ENCODE measurements at places on chromosomes 7 and 10. TPM values are rescaled to one million over a fixed set of nuclear protein-coding genes. Genes with fewer than 3 reads are reported as not detected.

GRCh38 chr10:76916536-76916935 is 721.1 kb downstream of the KCNMA1 start:
- H3K27me3 ChIP-seq, result no peaks in the 10 kb centered on the region
- no peak overlapping the region for H3K4me3 ChIP-seq
- DNase-seq, result no peak
- H3K4me1 ChIP-seq, result no peaks in the 10 kb centered on the region
- no peaks in the 10 kb centered on the region for H3K36me3 ChIP-seq

Gene ADRB1
- 0.07 TPM for polyA plus RNA-seq

DNA sequence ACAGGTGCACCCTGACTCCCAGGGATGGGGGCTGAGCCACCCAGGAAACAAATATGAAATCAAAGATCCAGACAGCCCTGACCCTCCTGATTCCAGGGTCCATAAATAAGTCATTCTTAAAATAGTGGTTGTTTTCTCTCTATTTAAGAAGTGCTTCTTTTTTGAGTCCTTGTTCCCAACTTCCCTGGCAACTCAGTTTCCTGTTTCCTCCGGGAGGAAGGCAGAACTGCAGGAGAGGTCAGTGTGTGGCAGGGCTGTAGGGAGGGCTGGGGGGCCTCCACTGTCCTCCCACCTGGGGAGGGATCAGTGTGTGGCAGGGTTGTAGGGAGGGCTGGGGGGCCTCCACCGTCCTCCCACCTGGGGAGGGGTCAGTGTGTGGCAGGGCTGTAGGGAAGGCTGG is 88.7 kb upstream of the PDGFA start:
- H3K27ac ChIP-seq, result no peak overlapping the region
- no peak overlapping the region for H3K4me3 ChIP-seq
- no peaks in the 10 kb centered on the region for H3K36me3 ChIP-seq
- peaks cover 5% of the 10 kb centered on the region for H3K4me1 ChIP-seq
- DNase-seq, result no peak

DNA sequence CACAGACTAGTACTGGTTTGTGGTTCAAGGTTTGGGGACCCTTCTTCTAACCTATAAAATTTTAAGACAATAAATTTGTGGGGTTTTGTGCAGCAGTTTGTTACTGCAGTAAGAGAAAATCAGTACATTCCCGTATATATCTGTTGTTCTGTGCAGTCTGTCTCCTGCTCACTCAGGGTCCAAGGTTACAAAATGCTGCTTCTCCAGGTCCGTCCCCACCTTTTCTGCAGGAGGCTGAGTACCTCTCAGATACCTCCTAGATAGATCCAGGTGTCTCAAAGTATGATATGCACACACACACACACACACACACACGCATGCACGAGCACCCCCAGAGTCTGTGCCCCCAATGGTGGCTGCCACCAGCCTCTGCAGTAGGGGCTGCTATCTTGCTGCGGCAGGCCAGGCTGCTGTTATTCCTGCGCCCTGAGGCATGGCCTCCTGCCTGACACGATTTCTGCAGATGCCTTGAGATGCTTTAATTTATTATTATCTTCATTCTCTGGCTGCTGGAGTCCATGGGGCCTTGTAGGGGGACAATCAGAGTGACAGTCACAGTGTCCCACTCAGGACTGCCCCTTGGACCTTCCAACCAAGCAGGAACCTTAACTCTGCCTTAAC is 25.2 kb upstream of the ASL start:
- H3K4me1 ChIP-seq, result peaks cover 21% of the 10 kb centered on the region
- no peak for DNase-seq
- H3K36me3 ChIP-seq, result no peaks in the 10 kb centered on the region
- no peak overlapping the region for H3K4me3 ChIP-seq
- H3K27me3 ChIP-seq, result no peaks in the 10 kb centered on the region

DNA sequence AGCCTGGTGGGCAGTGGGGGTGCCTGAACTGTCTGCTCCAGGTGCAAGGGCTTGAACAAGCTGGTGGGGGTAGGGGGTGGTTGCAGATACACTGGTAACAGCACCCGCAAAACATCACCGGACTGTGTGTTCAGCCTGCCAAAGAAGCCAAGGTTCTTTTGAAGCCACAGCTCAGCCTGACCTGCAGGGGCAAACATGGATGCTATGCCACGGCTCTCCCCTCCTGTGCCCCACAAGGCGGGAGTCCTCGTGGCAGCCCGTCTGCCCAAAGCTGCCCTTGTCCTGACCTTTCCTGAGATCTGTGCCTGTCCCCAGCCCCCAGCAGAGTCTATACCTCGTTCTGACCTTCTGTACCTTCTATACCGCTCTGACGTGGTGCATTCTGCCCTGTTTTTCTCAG is 285.7 kb downstream of the GLRX3 start:
- DNase-seq, result no peak
- no peak overlapping the region for H3K27ac ChIP-seq
- H3K4me1 ChIP-seq, result no peaks in the 10 kb centered on the region
- H3K27me3 ChIP-seq, result no peaks in the 10 kb centered on the region
- H3K4me3 ChIP-seq, result no peak overlapping the region

Gene SCIN
- 0.05 TPM for polyA plus RNA-seq

- DNase-seq, result no peak
- H3K27ac ChIP-seq, result no peak overlapping the region
- no peaks in the 10 kb centered on the region for H3K36me3 ChIP-seq
- H3K27me3 ChIP-seq, result no peaks in the 10 kb centered on the region
- H3K4me3 ChIP-seq, result no peak overlapping the region
Observed at GRCh38 chr10:49330127-49330665, 31.2 kb downstream of the C10orf71 start.

DNA sequence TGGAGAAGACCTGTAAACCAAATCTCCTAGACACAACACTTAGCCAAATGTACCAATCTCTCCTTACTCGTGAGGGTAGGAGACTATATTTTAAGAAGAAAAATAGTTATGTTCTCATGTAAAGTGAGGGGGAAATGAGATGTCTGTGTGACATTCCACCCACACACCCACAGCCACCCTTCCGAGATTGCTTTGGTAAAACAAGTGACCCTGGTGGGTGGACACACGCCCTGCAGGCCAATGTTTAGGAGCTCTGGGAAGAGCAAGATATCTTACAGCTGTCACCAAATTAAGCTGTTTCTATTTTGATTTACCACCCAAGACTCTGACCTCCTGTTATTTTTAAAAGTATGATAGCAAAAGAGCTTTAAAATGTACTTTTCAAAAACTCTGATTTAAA is 147.2 kb upstream of the PFKP start:
- DNase-seq, result no peak
- H3K27ac ChIP-seq, result no peak overlapping the region
- no peaks in the 10 kb centered on the region for H3K4me1 ChIP-seq

Gene RNF32
- 0.34 TPM for polyA plus RNA-seq

GRCh38 chr7:16875861-16876260 is 5.9 kb downstream of the AGR3 start:
- H3K4me3 ChIP-seq, result no peak overlapping the region
- no peaks in the 10 kb centered on the region for H3K4me1 ChIP-seq
- no peaks in the 10 kb centered on the region for H3K27me3 ChIP-seq
- no peak for DNase-seq
- no peak overlapping the region for H3K27ac ChIP-seq
- no peaks in the 10 kb centered on the region for H3K36me3 ChIP-seq

DNA sequence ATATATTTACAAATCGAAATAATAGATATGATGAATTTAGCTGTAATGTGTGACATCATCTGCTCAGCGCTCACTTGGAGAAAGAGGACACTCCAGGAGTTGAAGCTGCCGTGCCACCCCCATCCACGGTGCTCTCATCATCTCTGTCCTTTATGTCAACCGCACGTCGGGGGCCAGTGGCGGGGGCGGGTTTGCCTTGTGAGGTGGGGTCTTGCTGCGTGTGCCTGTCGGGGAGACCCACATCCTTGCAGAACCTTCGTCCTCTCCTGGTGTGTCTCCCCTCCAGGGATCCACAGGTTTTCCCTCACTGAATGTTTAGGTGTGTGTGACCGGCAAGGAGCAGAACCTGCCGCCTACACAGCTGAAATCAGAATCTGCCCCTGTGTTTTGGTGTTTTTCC is 71.6 kb downstream of the INPP5A start:
- H3K4me1 ChIP-seq, result no peaks in the 10 kb centered on the region
- no peak overlapping the region for H3K4me3 ChIP-seq
- H3K27ac ChIP-seq, result no peak overlapping the region
- no peaks in the 10 kb centered on the region for H3K36me3 ChIP-seq

Gene ODAD2
- 0.01 TPM for polyA plus RNA-seq

- DNase-seq, result no peak
- no peaks in the 10 kb centered on the region for H3K36me3 ChIP-seq
- H3K4me3 ChIP-seq, result no peak overlapping the region
- no peak overlapping the region for H3K27ac ChIP-seq
Observed at GRCh38 chr10:86690231-86690630, 21.9 kb downstream of the LDB3 start.

DNA sequence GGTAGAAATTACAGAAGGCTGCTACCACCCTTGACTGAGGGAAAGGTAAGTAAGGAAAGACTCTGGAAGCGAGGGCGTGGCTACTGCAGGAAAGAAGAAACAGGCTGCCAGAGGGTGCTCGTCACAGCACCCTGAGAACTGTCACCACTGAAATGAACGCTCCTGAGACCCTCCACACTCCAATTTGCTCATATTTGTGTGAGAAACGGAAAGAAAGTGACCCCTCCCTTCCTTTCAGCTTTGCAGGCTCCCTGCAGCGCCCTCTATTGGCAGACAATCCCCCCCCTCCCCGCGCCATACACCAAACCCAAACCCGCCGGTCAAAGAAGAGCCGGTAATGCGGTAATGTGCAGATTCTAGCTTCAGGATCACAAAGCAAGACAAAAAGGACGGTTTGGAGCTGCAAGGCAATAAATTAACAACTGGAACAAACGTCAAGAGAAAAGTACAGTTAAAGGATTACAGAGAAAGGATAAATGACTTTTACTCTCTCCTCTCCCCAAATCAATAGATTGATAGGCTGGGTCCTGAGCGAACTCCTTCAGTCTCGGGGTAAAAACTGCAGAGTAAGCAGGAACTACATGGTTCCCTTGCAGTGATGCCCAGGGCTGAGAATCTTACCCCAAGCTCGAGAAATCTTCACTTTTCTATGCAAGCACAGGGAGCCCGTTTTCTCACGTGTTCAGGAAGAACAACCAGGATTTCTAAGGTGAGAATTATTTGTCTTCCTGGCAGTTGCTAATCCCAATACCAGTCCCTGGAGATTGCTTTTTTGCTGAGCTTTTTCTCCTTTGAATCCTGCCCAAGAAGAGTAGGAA is 47.6 kb downstream of the STEAP1B start:
- H3K4me3 ChIP-seq, result peak overlapping the region; percentile 49
- H3K4me1 ChIP-seq, result peaks cover 7% of the 10 kb centered on the region
- DNase-seq, result no peak
- no peaks in the 10 kb centered on the region for H3K36me3 ChIP-seq
- no peak overlapping the region for H3K27ac ChIP-seq
- no peaks in the 10 kb centered on the region for H3K27me3 ChIP-seq

Gene BICC1
- polyA plus RNA-seq, result 4.2 TPM

DNA sequence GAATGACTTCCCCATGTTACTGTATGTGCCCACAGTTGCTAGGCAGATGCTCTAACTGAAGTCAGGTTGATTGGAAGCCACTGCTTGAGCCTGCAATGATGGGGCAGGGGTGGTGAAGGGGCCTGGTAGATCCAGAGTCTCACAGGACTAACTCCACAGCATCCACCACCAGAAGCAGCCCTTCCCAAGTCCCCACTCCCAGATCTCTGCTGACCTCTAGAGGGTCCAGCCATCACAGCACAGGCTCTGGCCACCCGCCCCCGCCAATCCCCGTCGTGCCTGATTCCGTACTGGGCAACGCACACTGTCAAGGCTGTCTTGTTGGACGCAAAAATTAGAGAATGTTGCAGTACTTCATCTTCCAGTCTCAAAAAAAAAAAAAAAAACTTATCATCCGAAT is 136.8 kb upstream of the PDE1C start:
- no peaks in the 10 kb centered on the region for H3K36me3 ChIP-seq
- no peak overlapping the region for H3K27ac ChIP-seq
- no peak overlapping the region for H3K4me3 ChIP-seq
- no peak for DNase-seq

DNA sequence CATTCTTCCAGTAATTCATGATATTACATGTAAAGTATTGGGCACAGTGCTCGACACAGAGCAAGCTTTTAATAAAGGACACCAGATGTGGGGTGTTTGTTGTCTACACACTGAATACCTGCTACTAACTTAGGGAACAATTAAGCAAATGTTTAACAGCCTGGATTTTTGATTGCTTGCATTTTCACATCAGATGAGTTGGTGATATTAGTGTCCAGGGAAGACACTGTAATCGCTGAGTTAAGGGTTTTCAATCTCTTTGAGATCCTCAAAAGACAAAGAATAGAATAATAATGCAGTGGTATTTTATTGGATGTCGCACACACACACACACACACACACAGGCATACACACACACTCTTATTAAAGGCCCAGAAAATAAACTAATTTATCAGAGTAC is 79.1 kb downstream of the VIM start:
- no peaks in the 10 kb centered on the region for H3K4me1 ChIP-seq
- no peak overlapping the region for H3K4me3 ChIP-seq
- H3K27ac ChIP-seq, result no peak overlapping the region
- no peak for DNase-seq
- H3K27me3 ChIP-seq, result peaks cover 2% of the 10 kb centered on the region
- no peaks in the 10 kb centered on the region for H3K36me3 ChIP-seq

DNA sequence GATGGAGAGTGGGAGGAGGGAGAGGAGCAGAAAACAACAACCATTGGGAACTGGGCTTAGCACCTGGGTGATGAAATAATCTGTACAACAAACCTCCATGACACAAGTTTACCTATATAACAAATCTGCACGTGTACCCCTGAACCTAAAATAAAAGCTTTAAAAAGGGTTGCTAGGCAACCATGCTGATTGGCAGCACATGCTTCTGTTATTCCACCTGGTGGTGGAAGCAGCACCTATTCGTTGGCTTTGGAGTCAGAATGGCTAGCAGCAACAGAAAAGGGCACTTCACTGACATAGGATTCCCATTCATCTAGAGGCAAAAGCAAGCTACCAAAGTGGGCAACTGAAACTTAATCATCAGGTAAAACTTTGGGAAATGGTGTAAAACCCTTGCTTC is 57.1 kb downstream of the RELN start:
- no peaks in the 10 kb centered on the region for H3K27me3 ChIP-seq
- no peak overlapping the region for H3K4me3 ChIP-seq
- no peaks in the 10 kb centered on the region for H3K36me3 ChIP-seq
- no peaks in the 10 kb centered on the region for H3K4me1 ChIP-seq
- no peak overlapping the region for H3K27ac ChIP-seq
